ENCODE measurements at places on chromosomes 7 and 10.

DNA sequence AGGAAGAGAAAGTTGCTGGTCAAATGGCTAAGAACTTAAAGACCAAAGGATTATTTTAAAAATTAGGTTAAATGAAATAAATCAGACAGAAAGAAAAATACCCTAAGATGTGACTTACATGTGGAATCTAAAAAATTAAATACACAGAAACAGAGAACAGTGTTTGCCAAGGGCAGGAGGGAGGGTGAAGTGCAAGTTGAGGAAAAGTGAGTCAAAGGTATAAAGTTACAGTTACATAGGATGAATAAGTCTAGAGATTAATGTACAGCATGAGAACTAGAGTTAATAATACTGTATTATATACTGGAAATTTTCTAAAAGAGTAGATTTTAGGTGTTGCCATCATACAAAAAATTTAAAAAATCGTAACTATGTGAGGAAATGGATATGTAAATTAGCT, 146.3 kb downstream of the MDFIC start:
- DNase-seq = no peak

- DNase-seq = no peak
Observed at GRCh38 chr10:97574374-97575126, 2.0 kb downstream of the ANKRD2 start.

DNA sequence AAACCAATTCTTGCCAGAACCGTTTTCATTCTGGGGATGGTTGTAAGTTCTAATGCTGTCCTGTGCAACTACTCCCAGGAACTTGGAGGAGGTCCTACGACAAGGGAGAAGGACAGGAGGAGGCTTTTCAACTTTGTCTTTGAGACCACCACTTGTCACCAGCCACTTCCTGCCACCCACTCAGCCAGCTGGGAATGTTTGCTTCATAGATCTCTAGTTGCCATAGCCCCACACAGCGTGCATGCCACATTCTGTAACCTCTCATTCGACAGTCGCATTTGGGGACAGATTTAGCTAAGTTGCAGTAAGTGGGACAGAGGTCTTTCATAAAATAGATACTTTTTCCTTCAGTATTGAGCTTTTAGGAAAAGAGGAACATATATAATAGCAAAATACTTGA, 78.0 kb downstream of the TAF3 start:
- no peak for DNase-seq

DNA sequence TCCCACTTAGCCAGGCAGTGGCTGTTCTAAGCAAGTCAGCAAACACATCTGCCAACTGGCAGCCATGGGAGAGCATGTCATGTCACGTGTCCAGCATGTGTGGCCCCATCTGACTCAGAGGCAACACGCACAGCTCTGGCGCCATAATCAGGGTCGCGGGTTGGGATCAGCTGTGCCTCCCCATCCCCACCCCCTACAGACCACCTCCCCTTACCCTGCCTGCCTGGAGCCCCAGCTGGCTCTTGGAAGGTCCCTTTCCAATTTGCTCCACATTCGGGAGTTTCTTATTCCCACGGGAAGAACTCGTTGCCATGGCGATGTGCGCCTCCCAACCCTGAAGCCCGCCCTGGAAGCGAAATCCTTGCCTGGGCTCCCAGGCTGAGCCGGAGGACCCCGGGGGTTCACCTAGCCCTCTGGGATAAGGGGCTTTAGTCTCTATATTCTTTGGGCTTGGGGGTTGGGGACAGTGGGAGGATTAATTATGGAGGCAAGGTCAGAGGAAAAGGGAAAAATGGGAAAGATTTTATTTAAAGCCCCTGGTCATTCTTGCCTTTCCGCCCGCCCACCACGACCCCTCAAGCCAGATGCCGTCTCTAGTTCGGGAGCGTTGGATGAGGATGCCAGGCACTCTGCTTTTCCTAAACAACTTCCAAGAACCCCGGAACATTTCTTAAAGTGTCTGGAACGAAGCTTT, 283.7 kb downstream of the ZEB1 start:
- DNase-seq = peak; percentile 66

DNA sequence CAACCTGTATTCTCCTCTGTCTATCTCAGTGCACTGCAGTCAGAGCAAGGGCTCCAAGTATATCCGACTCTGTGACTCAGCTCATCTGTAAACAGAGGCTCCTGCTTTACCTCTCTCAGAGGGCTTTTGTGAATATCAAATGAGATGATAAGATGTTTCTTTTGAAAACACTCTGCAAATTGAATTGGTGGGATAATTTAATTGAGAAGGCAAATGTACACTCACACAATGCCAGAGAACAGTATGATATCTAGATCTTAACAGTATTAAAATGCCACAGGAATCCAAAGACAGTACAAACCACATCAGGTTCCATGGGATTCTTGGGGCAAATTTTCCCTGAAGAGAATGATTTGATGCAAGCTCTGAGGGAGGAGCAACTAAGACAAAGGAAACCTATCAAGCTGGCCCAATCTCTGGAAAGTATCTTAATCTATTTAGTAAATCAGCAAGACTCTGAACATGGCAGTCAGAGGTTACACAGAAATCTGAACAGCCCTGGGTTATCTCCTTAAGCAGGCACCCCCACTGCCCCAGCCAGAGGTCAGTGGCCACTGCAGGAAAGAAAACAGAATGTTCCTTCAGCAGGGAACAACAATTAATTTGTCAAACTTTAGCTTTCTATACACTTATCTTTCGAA, 45.9 kb downstream of the DOCK4 start:
- DNase-seq = no peak

- DNase-seq = no peak
Observed at GRCh38 chr10:43116596-43116995, 21.6 kb upstream of the CSGALNACT2 start.

DNA sequence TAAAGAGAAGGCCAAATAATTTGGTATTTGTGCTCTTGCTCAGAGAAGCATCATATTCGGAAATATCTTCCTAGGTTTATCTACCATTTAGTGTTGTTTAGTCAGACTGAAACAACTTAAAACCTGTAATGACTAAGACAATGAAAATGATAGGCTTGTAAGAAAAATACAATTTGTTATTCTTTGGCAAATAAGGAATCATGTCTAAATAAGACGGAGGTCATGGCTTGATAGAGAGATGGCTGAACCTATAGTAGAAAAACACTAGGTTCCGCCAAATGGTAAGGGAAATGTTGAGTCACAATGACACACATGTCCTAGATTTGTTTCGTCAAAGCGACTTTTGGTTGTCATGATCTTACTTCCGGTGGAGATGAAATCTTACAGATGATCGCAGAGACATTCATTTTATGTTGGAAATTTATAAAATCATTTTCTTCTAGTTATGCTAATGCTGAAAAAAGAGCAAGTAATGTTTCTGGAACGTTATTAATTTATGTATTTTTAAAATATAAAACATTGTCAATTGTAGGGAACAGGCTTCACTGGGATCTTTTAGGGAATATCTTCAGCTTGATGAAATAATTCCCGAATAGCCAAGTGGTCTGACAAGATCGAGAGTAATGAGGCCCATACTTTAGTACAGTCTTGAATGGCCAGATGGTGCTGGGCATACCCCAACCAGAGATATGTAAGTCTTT, 1.0 kb downstream of the SRGN start:
- no peak for DNase-seq

DNA sequence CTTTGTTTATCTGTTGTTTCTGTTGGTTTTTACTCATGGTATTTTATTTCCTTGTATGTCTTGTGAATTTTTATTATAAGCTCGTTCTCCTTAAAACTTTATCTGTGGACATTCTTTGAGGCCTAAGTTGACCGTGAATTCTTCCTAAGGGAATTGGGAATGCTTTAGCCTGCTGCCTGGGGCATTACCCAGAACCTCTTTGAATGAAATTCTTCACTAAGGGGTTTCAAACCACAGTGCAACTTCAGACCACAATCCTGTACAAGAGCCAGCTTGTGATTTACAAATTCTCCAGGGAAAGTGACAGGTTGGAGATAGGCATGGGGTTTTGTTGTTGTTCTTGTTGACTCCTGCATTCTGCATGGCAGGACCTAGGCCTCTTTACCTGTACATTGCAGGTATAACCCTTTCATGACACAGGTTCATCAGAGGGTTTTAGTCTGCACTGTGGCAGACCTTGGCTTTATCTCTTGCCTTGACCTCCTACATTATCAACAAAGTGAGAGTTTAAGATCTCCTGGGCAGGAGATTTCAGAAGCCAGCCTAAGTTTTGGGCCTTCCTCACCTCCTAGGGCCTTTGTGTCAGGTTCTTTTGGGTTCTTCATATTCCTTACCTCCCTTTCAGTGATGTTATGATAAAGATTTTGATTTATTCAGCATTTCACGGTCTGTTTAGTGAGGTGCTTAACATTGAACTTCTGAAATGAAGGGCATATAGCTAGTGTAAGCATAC, 70.2 kb downstream of the ABCC2 start:
- DNase-seq = no peak

DNA sequence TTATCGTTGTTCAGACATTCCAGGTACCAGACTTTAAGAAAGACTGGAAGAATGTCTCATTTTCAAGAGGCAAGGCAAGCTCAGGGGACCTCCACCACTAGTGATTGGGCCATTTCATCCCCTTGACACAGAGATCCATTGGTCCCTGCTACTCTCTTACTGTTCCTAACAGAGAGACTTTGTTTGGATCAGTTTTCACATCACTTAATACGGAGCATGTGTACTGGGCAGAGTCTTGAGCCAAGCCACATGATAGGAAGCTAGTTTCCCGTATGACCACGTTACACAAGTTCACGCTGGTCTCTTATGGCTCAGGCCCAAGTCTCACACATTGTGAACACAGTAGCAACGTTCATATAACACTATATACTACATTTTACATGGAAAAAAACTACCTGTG, 269.9 kb downstream of the BAMBI start:
- DNase-seq = no peak

DNA sequence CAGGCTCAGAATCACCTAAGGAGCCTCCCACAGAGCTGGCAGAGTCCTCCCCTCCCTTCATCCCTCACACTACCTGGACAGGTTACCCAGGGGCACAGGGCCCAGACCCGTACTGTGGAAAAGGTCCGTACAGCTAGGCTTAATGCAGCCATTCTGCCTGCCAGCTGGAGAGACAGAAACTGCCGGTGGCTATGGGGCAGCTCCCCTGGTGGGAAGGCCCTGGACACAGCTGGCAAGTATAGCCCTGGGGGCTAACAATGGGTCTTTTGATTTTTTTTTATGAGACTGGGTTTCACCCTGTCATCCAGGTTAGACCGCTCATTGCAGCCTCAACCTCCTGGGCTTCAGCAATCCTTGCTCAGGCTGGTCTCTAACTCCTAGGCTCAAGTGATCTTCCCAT, 68.3 kb downstream of the GNA12 start:
- DNase-seq = no peak

GRCh38 chr7:149292462-149292823, 30.4 kb downstream of the ZNF783 start:
- DNase-seq = no peak

GRCh38 chr10:113087165-113088029, 137.3 kb downstream of the TCF7L2 start:
- DNase-seq = no peak

DNA sequence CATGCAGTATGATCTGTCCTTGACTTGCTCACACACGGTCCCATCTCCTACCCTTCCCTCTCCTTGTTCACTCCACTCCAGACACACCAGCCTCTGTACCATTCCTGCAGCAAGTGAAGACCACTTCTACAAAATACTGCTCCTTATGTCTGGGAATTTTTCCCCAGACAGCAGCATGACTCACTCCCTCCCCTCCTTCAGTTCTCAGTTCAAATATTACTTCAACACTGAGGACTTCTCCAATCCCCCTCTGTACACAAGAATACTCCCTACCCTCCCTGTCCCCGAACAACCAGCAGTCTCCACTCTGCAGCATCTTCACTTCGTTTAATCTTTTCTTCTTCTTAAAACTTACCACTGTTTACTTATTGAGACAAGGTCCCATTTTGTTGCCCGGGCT, 474.0 kb downstream of the GPAM start:
- no peak for DNase-seq

DNA sequence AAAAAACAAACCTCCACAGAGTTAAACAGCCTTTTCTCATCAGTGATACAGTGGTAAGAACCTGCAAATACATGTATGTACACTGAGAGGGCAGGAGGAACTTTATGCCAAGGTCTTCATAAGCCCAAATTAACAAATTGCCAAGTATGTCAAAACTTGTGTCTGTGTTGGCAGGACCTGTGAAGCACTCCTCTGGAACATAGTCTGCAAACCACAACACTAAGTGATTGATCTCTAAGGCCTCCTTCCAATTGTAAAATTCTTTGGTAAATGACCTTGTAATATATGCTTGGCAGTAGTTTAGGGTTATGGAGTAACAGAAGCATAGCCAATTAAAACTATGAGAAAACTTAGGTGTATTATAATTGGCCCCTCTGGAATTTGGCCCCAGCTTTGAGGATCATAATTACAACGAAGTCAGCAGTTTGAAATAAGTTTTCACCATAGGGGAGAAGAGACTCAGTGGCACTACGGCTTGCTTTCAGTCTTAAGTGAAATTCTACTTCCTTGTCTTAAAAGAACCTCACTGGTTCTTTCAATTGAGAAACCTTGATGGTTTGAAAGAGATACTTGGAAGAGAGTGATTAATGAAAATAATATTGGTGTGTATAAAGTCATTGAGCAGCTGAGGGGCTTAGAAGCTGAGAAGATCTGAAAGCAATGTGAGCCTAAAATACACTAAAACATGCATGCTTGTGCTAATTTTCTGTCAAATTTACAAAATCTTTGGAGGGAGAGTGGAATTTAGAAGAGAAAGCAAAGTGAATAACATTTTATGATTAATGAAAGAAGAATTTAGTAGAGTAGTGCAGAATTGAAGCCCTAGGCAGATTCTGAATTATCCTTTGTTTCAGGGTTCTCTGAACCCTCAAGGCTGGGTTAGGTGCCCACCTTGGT, 57.6 kb downstream of the CNNM2 start:
- no peak for DNase-seq

- DNase-seq = no peak
Observed at GRCh38 chr10:49610114-49610457, at the start of gene SLC18A3. Gene SLC18A3, plus strand, starts transcription at chr10:49610310. Its CDS starts 431 bp downstream, at chr10:49610741.

- no peak for DNase-seq
Observed at GRCh38 chr7:12402365-12402725, 1.3 kb downstream of the VWDE start.

GRCh38 chr7:46653848-46654247, 732.8 kb upstream of the IGFBP3 start:
- no peak for DNase-seq

DNA sequence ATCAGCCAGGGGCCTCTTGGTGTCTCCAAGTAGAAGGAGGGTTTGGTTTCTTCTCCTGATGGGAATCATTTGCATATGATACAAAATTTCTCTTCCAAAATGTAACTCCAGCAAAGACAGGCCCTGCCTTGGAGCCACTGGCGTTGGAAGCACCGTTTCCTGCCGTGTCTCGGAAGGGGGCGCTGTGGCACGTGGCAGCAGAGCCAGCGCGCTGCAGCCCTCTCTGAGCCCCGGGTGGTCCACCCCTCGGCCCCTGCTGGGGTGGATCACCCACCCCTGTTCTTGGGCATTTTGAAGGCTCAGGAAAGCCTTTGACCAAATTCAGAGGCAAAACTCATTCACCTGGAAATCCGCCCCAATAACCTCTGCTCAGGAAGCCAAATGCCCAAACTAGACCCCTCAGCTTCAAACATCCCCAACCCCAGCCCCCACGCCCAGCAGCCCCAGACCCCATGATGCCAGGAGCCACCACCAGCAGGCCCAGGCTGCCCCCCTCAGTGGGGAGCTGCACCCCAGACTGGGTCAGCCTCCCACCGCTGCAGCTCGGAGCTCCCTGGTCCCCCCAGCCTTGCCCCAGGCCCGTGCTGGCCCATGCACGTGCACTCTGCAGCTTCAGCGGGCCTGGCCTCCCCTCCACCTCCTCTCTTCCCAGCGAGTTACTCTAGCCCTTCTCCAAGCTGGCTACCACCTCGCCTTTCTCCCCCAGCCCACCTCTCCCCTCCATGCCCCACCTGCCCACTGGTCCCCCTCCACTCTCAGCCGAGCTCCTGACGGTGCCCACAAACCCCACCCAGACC, 29.5 kb upstream of the ELFN1 start:
- DNase-seq = no peak

GRCh38 chr7:139953229-139953628, 109.5 kb downstream of the PARP12 start:
- no peak for DNase-seq
